ENCODE measurements at places on chromosomes 2 and 18. TPM values are rescaled to one million over a fixed set of nuclear protein-coding genes. Genes with fewer than 3 reads are reported as not detected.

RNMT gene
- 56.8 TPM for total RNA-seq

LYG2 gene
- not detected for total RNA-seq

CNRIP1 gene
- total RNA-seq = not detected

MLPH gene
- not detected for total RNA-seq

DNA sequence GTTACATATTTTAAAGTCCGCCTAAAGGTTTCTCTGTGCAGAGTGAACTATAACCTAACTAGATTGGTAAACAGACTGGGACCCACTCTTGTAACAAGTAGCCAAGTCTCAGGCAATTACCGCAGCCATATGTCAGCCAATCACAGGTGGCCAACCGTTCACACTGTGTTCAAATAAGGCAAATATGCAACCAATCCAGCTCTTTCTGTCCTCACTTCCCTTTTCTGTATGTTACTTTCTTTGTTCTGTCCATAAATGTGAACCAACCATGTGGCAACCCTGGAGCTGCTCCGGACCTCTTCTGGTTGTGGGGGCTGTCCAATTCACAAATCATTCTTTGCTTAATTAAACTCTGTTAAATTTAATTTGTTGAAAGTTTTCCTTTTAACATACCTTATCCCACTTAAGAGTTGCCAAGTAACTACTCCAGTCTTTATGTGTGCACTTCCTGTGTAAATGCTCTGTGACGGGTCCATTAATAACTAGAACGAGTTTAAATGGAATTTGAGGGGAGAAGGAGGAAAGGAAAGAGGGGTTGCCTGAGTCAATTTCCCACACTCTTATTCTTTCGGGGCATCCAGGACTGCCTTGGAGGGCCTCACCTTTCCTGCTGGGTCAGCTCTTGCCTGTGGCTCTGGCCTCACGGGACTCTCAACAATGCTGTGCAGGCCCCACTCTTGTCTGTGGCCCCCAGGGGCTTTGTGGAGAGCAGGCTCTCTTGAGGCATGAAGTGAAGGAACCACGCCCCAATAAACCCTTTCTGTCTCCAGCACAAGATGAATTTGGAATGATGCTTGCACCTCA, 6.6 kb upstream of the RPL37A start:
- ATAC-seq = no peak

- ATAC-seq = peak; percentile 8
These were observed 39.5 kb downstream of the ADNP2 start for GRCh38 chr18:80148326-80149199.

GRCh38 chr2:197191177-197191939, 119.2 kb downstream of the ANKRD44 start:
- peak; percentile 66 for ATAC-seq

GRCh38 chr18:24319757-24320156, 77.9 kb downstream of the OSBPL1A start:
- no peak for ATAC-seq

Data from activated T-helper 17 cell treated with anti-CD3 and anti-CD28 coated beads, Interleukin-2, amount 50 U/mL, for 72 hours (primary cell).